ENCODE measurements at places on chromosomes 7 and 10.

DNA sequence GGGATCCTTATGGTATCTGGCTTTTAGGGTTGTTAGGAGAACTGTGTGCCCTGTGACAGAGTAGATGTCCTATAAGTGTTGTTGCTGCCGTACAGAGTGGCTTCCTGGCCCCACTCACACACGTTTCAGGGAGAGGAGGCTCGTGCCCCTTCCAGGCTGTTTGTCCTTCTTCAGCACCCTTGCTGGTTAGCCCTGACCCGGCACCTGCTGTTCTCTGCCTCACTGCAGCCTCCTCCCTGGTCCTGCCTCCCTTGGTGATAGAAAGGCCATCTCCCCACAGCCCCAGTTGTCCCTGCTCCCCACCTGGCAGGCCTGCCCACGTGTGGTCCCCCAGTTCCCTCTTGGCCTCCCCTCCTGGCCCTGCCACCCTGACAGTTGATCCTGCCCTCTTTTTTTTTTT lies 2.3 kb downstream of the CLIP2 start:
- DNase-seq = no peak

DNA sequence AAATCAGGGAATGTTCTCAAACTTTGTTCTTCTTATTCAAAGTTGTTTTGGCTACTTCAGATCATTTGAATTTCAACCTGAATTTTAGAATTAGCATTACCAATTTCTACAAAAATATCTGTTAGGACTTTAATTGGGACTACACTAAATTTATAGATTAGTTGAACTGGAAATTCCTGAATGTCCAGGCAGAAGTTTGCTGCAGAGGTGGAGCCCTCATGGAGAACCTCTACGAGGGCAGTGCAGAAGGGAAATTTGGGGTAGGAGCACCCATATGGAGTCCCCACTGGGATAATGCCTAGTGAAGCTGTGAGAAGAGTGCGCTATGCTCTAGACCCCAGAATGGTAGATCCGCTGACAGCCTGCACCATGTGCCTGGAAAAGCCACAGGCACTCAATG lies 22.8 kb upstream of the AGMO start:
- no peak for DNase-seq

- no peak for DNase-seq
Observed at GRCh38 chr7:126845331-126845730, 407.4 kb downstream of the GRM8 start.

- no peak for DNase-seq
Observed at GRCh38 chr10:125607689-125608290, 75.2 kb downstream of the TEX36 start.

GRCh38 chr10:4372601-4373000 lies 453.4 kb upstream of the AKR1E2 start:
- peak; percentile 62 for DNase-seq

DNA sequence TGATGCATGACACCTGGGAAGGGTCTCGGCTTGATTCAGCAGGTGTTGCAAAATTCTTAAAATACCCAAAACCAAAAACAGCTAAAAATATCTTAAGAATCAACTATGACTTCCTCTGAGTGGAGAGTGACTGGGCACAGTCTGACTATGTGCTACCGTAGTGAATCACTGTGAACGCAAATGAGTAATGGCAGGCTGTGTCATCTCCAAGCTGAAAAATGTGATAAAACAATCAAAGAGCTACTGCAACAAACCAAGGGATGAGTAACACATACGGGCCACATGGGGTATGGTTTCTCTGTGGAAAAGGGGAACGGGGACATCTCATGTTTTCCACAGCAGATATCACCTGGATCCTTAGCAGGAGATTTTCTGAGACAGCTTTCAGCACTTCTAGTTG lies 127.5 kb downstream of the ABCA13 start:
- DNase-seq = no peak

DNA sequence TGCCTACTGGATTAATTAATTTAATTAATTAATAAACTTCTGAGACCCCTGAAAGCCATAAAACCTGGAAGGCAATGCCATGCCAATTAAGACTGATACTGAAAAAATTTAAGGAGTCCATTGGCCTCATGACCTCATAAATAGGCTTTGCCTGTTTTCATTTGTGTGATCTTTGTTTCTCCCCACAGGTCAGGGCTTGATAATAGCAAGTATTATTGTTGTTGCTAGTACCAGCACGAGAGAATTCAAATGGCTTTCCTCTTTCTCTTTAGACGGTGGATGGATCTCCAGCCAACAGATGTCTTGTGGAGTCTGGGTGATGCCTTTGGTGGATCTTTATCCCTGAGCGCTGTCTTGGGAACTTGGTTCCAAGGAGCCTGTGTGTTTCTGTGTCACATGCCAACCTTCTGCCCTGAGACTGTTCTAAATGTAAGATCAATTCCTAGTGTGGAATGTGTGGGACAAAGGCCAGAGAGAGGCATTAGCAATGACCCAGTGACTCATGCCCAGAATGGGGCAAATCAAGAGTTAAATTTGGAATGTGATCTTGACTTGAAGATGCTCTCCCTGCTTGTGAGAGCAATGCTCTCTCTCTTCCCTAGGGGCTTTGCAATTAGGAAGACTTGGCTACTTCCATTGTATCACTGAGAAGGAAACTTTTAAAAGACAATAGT lies 17.7 kb downstream of the ACSM6 start:
- no peak for DNase-seq
